Cortex of kidney (tissue), 1 donor: ENCODE measurements at places on chromosomes 4 and X.

GRCh38 chr4:81905971-81906370, 434.3 kb upstream of the RASGEF1B start:
- no peak for DNase-seq

DNA sequence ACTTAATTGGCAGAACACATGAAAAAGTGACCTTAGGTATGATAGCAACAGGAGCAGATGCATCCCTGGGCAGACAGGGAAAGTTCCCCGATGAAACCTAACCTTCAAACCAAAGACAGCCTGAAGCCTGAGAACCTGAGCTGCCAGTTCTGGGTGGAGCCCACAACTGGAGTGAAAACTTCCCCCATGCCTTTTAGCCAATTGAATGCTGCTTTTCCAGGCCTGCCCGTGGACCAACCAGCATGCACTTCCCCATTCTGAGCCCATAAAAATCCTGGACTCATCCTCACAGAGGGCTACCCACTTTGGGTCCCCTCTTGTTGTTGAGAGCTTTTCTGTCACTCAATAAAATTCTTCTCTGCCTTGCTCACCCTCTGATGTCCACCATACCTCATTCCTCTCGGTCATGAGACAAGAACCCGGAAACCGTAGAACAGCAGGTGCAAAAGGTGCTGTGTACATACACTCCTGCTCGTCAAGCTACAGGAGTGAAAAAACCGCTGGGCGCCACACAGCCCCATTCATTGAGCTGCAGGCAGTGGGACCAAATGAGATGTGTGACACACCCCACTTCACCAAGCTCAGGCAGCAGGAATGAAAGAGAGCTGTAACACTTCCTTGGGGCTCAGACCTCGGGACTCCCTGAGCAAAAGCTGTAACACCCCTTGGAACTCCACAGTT, 13.9 kb upstream of the SLC7A11 start:
- DNase-seq = no peak

DNA sequence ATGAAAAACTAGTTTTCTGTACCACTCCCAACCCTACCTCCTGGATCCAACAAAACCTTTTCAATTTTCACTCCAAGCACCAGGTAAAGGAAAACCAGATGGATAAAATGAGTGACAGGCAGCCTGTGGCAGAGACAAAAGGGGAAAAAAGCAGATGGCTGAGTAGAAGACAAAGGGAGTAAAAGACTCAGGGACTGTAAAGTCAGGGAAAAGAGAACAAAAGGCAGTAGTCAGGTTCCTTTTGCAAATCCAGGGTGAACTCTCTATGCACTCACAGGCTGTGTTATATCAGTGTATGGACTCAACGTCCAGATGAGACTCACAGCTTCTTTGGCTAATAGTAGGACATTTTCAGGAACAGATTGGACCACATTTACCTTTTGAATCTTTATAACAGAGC, 54.2 kb downstream of the QRFPR start:
- no peak for DNase-seq

- DNase-seq = no peak
These were observed 118.7 kb upstream of the AP1S2 start for GRCh38 chrX:15973299-15973698.

GRCh38 chr4:110926841-110927400, 304.0 kb upstream of the PITX2 start:
- no peak for DNase-seq

GRCh38 chrX:118286066-118286762, 59.7 kb upstream of the WDR44 start:
- DNase-seq = no peak

- DNase-seq = no peak
These were observed 68.6 kb upstream of the HS3ST1 start for GRCh38 chr4:11497212-11497806.

GRCh38 chr4:9927341-9928007, 93.8 kb downstream of the SLC2A9 start:
- no peak for DNase-seq

DNA sequence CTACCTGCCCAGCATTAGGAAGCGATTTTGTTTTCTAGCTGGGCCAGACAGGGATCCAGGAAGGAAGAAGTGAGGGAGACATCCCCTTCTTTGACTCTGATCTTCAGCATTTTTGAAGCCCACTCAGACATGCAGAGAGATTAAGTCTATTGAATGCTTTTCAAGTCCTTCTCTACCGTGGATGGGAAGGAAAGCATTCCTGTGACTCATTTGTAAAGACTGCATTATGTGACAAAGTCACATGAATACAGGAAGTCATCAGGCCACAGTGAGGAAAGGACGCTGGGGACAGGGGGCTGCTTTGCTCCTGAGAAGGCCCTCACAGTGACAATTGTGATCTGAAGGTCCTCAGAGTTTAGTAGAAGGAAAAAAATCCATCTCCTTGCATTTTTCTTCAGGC, 67.4 kb upstream of the GBA3 start:
- no peak for DNase-seq

- no peak for DNase-seq
These were observed 30.9 kb downstream of the FAM9C start for GRCh38 chrX:13013363-13014110.

- DNase-seq = no peak
These were observed 42.7 kb upstream of the CLNK start for GRCh38 chr4:10727140-10727880.

- DNase-seq = no peak
These were observed 154.5 kb downstream of the ATP10D start for GRCh38 chr4:47639531-47639930.

GRCh38 chr4:38452542-38452941, 211.5 kb upstream of the KLF3 start:
- no peak for DNase-seq

DNA sequence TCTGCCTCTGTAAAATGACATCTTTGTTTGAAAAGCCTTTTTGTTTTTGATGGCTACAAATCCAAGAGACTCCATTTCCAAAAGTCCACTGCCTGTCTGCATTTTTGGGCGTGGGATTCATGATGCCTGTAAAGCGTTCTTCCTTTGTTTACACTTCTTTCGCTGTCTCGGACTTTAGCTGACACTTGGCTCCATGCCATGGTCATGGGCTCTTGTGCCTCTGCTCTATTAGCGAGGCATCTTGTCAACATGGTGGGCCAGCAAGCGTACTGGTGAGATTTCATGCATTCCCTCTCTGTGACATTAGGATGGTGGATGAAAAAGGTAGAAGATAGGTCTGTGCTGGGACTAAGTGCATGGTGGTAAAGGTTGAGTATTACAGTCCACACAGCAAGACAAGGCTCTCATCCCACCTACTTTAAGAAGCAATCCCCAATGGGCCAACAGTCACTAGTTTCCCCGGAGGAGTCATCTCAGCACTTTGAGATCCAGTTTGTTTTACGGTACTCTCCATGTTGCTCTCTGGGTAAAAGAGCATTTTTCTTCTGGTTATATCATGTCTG, 298.2 kb upstream of the KLF3 start:
- no peak for DNase-seq
